ENCODE measurements at places on chromosomes 5 and 9. TPM values are rescaled to one million over a fixed set of nuclear protein-coding genes. Genes with fewer than 3 reads are reported as not detected.

The TXNDC8 gene
- not detected for total RNA-seq

The TMEM8B gene
- 1.6 TPM for total RNA-seq

The ANKRD18B gene
- 0.28 TPM for total RNA-seq

The DNAJB5 gene
- 9.8 TPM for total RNA-seq

The ITGA2 gene
- 17.5 TPM for total RNA-seq

The TMC1 gene
- 0.43 TPM for total RNA-seq

The ERBIN gene
- total RNA-seq, result 85.0 TPM

The PCDHA1 gene
- total RNA-seq, result under 0.01 TPM

The NR5A1 gene
- total RNA-seq, result not detected

The ARL14EPL gene
- 0.18 TPM for total RNA-seq

The RFK gene
- total RNA-seq, result 14.1 TPM

The TRPM3 gene
- total RNA-seq, result 0.85 TPM

The FAM163B gene
- total RNA-seq, result 0.28 TPM

The PGM5 gene
- total RNA-seq, result 14.9 TPM

The NR4A3 gene
- 1.00 TPM for total RNA-seq

The ALDH1A1 gene
- 290 TPM for total RNA-seq

The C9orf153 gene
- total RNA-seq, result 0.18 TPM

The FAM169A gene
- total RNA-seq, result 0.09 TPM

The RASGEF1C gene
- total RNA-seq, result not detected

The NEUROG1 gene
- total RNA-seq, result not detected

The SLC6A18 gene
- total RNA-seq, result not detected

The CCIN gene
- 0.57 TPM for total RNA-seq

The CCDC171 gene
- total RNA-seq, result 1.7 TPM

The EFNA5 gene
- 0.14 TPM for total RNA-seq

The SLC27A6 gene
- 0.28 TPM for total RNA-seq

The RANBP17 gene
- 2.1 TPM for total RNA-seq

The KCNT1 gene
- total RNA-seq, result not detected

The PCDHGA4 gene
- 4.5 TPM for total RNA-seq

The CTSV gene
- 0.37 TPM for total RNA-seq

The PLAC8L1 gene
- total RNA-seq, result not detected

The EQTN gene
- total RNA-seq, result not detected

The RMRP gene
- total RNA-seq, result 90,129 TPM

The PCDHAC1 gene
- total RNA-seq, result 0.18 TPM

The TGFBI gene
- total RNA-seq, result 2,186 TPM

The GRXCR2 gene
- total RNA-seq, result not detected

Measured in smooth muscle cell of bladder (primary cell).